Heart left ventricle (tissue), 16 donors: ENCODE measurements at places on chromosomes 12 and 14.
A peak's percentile ranks its signal among the peaks of the same experiment; 100 is the strongest.

GRCh38 chr14:94031883-94032279 is 5.7 kb downstream of the OTUB2 start:
- DNase-seq = no peak

GRCh38 chr14:88276923-88277596 is 46.0 kb downstream of the KCNK10 start:
- no peak for DNase-seq

DNA sequence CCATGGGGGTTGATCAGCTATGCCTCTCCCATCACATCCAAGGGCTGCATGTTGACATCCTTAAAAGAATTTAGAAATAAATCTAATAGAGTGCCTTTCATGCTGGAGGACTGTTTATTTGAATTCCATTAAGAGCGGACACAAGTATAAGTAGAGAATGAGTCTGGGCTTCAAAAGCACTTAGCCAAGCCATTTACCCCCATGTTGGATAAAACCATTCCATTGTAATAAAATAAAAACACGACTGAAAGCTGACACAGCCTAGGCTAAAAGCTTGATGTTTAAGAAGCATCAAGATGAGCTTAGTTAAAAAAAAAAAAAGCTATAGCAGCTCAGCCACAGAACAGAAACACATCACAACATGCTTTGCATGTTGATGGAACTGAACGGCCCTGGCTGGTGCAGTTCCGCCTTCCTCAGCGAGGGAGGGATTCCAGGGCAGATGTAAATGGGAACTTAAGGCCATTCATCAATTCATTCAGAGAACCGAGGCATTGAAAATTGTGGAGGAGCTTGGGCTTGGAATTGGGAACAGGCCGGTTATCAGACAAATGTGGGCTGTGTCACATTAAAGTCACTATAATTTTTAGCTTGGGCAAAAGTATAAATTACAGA is 41.2 kb downstream of the TMEM132D start:
- no peak for DNase-seq

- no peak for DNase-seq
These were observed 29.2 kb downstream of the ERG28 start for GRCh38 chr14:75631453-75631831.

GRCh38 chr12:105613887-105614286 is 283.4 kb downstream of the C12orf75 start:
- no peak for DNase-seq

- no peak for DNase-seq
These were observed 241.1 kb downstream of the SPTSSA start for GRCh38 chr14:34220921-34221320.

- peak; percentile 20 for DNase-seq
These were observed 743 bp downstream of the PUS1 start for GRCh38 chr12:131929581-131930456.

DNA sequence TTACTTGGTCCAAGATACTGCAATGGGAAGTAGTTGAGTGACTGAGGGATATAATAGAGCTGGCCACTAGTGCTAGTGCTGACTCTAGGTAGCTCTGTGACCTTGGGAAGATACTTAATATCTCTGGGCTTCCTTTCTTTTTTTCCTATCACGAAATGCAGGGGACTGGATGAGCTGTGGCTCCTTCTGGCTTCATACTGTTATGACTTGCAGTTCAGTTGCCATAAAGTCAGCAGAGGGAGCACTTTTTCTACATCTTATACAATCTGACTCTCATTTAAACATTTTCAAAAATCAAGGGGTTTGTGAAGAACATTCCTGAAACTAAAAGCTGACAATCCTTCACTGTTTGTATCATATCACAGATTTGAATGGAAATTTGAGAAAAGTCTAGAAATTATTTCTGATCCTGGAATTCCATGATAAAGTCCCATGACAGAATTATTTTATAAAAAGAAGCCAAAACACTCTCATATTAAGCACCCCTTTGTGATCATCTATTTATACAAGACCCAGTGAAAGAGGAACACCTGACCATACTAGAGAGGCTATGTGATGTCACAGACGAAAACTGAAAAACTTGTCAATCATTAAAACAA is 5.3 kb downstream of the BHLHE41 start:
- no peak for DNase-seq
